Transverse colon (tissue), 4 donors: ENCODE measurements at places on chromosomes 2 and 18. TPM values are rescaled to one million over a fixed set of nuclear protein-coding genes. Genes with fewer than 3 reads are reported as not detected.

DNA sequence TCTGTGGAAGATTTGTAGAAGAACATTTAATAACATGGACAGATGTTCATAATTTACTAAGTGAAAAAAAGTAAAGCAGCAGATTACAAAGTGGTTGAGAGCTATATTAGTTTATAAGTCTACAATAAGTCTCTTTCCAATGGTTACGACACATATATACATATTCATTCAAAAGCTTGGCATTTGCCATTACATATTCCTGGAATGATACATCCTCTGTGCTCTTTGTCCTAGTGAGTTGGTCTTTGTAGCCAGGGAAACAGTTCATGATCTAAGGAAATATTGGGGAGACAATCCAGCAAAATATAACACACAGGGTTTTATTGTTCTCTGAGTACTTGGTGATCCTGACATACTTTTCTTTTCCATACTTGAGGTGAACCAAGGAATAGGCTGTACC lies 32.5 kb upstream of the SOS1 start:
- H3K36me3 ChIP-seq, result no peaks in the 10 kb centered on the region
- H3K4me1 ChIP-seq, result no peaks in the 10 kb centered on the region
- no peak overlapping the region for H3K27ac ChIP-seq
- DNase-seq, result no peak

DNA sequence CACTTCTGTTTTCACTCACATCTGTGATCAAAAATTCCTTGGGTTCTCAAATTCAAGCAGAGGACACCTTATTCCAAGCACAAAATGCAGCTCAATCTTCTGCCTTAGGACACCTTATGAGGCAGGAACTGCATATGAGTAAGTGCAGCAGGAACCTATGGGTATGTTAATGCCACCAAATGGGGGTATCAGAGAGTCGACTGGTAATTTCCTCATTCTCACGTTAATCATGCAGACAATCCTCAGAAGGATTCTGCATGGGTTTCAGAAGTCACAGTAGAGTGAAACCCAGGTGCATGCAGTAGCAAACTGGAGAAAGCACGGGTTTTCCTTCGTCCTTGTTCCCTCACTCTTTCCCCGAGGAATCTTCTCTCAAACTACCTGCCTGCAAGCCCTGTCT lies 452.8 kb downstream of the CBLN2 start:
- no peak overlapping the region for H3K4me3 ChIP-seq
- H3K27me3 ChIP-seq, result no peaks in the 10 kb centered on the region
- no peak for DNase-seq
- H3K4me1 ChIP-seq, result no peaks in the 10 kb centered on the region

Gene GPR35
- total RNA-seq, result 167 TPM

GRCh38 chr2:122960759-122961641 lies 1064.1 kb upstream of the CNTNAP5 start:
- H3K36me3 ChIP-seq, result no peaks in the 10 kb centered on the region
- no peaks in the 10 kb centered on the region for H3K27me3 ChIP-seq
- no peaks in the 10 kb centered on the region for H3K4me1 ChIP-seq
- no peak overlapping the region for H3K27ac ChIP-seq
- no peak for DNase-seq

GRCh38 chr2:171327043-171327496 lies 106.7 kb downstream of the METTL8 start:
- H3K4me1 ChIP-seq, result peaks cover 3% of the 10 kb centered on the region
- no peaks in the 10 kb centered on the region for H3K27me3 ChIP-seq
- no peak for DNase-seq
- H3K36me3 ChIP-seq, result no peaks in the 10 kb centered on the region
- peak overlapping the region; percentile 22 for H3K27ac ChIP-seq

Gene UXS1
- 37.0 TPM for total RNA-seq

Gene CASP10
- 68.4 TPM for total RNA-seq
